ENCODE measurements at places on chromosomes 7 and 10. TPM values are rescaled to one million over a fixed set of nuclear protein-coding genes. Genes with fewer than 3 reads are reported as not detected.

DNA sequence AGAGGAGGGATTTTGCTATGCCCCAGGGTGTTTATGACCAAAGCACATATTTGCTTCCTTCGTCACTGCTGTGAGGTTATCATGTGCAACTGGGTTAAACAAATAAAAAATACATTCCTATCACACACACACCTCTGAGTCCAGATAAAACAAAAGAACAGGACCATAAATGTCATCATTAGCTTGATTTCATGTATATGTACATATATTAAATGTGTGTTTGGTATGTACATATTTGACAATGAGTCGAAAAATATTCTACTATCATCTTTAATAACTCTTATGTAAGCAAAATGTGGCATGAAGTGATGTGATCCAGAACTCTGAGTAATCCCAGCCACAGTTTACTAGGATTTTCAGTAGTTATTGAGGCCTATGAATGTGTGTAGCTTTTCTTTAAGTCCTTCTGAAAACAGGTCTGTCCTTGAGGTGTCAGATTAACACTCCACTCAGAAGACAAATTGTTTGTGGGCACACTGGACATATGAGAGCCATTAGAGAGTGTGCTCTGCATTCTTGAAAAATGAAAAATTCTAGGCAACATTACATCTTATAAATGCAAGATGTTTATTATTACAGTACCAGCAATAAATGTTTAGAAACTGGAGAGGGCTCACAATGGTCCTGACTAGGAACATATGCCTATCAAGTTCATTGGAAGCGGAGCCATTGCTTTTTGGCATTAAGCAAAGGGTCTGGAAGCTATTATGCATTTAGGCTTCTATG is 335.1 kb upstream of the SEMA3A start:
- H3K36me3 ChIP-seq: no peaks in the 10 kb centered on the region
- no peaks in the 10 kb centered on the region for H3K27me3 ChIP-seq
- H3K4me3 ChIP-seq: no peak overlapping the region
- H3K27ac ChIP-seq: no peak overlapping the region

AKR1C8 gene
- 0.22 TPM for total RNA-seq

MMD2 gene
- not detected for total RNA-seq

- no peak overlapping the region for H3K27ac ChIP-seq
- DNase-seq: no peak
- no peaks in the 10 kb centered on the region for H3K4me1 ChIP-seq
Measured at GRCh38 chr7:126804604-126805003, 448.1 kb downstream of the GRM8 start.

DNA sequence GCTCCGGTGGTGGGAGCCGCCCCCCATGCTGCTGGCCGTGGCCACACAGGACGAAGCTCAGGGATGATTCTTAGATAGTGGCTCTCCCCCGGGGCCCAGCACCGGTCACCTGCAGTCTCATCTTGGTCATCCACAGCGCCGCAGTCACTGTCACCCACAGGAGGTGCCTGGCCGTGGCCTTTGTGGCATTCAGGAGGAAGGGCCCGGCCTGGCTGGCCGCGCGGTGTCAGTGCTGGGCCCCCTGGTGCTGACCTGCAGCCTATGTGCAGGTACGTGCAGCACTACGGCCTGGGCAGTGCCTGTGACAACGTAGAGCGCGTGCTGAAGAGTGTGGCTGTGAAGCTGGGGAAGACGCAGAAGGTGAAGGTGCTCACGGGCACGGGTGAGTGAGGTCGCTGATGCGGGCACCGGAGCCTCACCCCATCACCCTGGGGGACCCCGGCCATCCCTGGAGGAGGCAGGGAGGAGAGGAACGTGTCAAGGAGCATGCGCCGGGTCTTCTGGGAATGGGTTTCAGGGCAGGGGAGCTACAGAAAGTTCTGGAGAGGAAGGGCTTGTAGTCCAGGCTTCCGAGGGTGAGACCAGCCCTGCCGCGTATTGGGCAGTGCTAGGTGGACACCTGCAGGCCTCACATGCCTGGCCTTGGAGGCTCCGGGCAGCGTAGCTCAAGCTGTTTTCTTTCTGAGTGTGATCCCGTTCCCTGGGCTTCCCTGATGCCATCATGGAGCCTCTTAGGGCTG is 5.0 kb downstream of the SPRN start:
- H3K4me3 ChIP-seq: no peak overlapping the region
- no peak for DNase-seq
- H3K4me1 ChIP-seq: no peaks in the 10 kb centered on the region

DNA sequence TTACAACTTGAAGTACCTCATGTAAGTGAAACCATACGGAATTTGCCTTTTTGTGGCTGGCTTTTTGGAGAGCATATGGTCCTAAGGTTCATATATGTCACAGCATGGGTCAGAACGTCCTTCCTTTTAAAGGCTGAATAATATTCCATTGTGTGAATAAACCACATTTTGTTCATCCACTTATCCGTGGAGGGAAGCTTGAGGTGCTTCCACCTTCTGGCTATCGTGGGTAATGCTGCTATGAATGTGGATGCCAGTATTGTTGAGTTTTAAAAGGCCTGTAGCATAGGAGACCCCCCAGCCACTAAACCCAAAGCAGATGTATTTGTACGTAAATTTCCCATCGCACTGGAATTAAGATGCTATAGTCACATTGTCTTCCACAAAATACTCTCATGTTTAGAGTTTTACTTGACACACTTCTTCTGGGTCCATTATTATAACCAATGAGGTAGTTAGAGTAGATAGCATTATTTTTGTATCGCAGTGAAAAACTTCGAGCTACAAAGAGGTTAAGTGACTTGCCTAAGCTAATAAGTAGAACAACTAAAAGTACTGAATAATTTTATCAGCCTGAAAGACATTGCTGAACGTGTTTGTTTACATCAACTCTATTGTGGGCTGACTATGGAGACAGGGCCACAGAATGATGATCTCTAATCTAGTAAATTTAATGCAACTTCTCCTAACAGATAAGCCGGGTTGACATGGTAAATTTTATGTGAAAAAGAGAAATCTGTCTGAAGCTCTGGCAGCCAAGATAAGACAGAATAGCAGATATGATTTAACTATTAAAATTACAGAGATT is 183.0 kb upstream of the CTBP2 start:
- no peak overlapping the region for H3K4me3 ChIP-seq
- H3K4me1 ChIP-seq: no peaks in the 10 kb centered on the region
- H3K36me3 ChIP-seq: no peaks in the 10 kb centered on the region
- DNase-seq: no peak

Data from activated naive CD8-positive, alpha-beta T cell treated with anti-CD3 and anti-CD28 coated beads for 36 hours (primary cell).